ENCODE measurements at places on chromosomes 1 and 21.
A peak's percentile ranks its signal among the peaks of the same experiment; 100 is the strongest.

GRCh38 chr1:32963746-32964460 lies 706 bp downstream of the RNF19B start:
- DNase-seq: peak; percentile 17

DNA sequence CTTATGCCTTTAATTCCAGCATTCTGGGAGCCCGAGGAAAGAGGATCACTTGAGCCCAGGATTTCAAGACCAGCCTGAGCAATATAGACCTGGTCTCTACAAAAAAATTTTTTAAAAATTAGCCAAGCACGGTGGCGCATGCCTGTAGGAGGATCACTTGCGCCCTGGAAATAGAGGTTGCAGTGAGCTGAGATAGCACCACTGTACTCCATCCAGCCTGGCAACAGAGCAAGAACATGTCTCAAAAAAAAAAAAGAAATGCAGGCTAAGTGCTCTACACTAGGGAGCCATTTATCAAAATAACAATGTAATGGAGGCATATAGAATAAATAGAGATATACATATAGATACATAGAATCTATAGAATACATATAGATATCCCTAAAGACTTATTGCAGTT lies 23.3 kb downstream of the CEPT1 start:
- no peak for DNase-seq

GRCh38 chr21:42747746-42748351 lies 94.4 kb downstream of the PDE9A start:
- DNase-seq: no peak

GRCh38 chr1:203839081-203839480 lies 22.3 kb upstream of the SNRPE start:
- DNase-seq: no peak

DNA sequence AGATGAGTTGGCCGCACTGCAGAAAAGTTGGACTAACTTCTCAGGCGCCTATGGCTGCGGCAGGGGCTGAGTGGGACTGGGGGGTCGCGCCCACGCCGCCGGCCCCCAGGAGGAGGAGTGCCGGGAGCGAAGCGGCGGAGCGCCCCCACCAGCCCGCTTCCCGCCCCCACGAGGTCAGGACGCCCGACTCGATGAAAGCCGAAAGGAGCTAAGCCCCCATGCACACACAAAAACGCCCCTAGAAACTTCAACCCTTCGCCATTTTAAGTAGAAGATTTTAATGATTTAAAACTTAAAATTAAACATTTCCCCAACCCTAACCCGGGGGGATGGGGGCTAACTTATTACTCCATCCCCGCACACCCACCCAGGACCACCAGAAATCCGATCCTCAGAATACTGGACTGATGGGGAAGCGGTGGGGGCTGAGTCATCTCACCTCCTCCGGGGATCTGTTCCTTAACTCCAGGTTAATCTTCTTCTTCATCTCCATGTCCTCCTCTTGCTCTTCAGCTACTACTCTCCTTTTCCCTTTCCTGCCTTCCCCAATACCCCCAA lies 539 bp downstream of the ANP32E start:
- no peak for DNase-seq

- no peak for DNase-seq
Measured at GRCh38 chr1:31579374-31579773, 3.1 kb downstream of the TINAGL1 start.

DNA sequence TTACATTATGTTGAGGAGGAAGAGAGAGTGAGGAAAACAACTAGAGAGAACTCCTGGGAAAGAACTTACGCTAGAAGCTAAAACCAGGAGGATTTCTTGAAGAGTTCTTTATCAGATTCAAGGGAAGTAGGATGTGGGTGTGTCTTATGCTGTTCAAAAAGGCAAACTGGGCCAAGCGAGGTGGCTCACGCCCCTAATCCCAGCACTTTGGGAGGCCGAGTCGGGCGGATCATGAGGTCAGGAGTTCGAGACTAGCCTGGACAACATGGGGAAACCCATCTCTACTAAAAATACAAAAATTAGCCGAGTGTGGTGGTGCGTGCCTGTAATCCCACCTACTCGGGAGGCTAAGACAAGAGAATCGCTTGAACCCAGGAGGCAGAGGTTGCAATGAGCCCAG lies 23.1 kb downstream of the SMG7 start:
- no peak for DNase-seq

- peak; percentile 42 for DNase-seq
Measured at GRCh38 chr1:226424221-226425003, 16.5 kb upstream of the PARP1 start.

GRCh38 chr1:44860331-44860730 lies 17.3 kb upstream of the PTCH2 start:
- DNase-seq: no peak

DNA sequence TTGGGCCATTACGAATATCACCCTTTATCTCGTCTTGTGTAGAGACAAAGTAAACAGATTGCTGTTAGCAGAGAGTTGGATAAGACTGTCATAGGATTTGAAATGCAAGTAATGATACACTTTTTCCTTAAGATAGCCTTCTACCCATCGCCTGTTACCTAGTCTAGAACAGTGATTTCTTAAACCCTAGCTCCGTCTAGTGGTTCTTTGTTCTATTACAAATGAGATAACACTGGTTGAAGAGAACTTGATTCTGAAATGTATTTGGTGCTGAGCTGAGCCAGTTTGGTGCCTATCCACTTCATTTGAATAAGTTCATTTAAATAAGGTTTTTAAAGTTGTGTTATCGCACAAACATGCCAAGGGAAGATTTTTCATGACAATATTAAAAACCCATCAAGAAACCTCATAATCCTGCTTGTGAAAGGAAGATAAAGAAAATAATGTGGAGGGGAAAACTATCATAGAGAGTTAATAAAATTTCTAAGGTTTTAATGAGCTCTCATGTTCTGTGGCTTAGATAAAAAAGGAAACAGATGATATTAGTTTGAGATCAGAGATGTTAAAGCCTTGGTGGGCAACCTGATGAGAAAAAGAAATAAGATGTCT lies 1.5 kb upstream of the KCNH1 start:
- DNase-seq: peak; percentile 39

DNA sequence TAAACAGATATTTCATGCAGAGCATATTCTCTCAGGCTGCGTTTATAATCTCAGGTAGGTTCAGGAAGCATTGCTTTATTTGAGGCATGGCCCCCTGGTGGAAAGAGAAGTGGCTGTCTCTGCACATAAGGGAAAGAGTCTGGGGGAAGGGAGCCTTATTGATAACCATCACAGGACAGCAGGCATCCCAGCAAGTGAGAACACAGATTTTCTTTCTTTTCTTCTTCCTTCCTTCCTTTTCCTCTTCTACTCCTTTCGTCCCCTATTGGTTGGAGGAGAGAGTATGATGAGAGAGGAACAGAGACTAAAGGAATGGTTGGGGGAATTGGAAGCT lies 21.9 kb downstream of the TSNAX start:
- peak; percentile 18 for DNase-seq

- DNase-seq: peak; percentile 60
Measured at GRCh38 chr21:36005018-36005417, 55.3 kb downstream of the SETD4 start.

GRCh38 chr1:172704001-172704400 lies 45.1 kb downstream of the FASLG start:
- no peak for DNase-seq

- no peak for DNase-seq
Measured at GRCh38 chr21:42690586-42690985, 37.2 kb downstream of the PDE9A start.

GRCh38 chr1:89671775-89672488 lies 39.0 kb downstream of the LRRC8C start:
- DNase-seq: no peak

DNA sequence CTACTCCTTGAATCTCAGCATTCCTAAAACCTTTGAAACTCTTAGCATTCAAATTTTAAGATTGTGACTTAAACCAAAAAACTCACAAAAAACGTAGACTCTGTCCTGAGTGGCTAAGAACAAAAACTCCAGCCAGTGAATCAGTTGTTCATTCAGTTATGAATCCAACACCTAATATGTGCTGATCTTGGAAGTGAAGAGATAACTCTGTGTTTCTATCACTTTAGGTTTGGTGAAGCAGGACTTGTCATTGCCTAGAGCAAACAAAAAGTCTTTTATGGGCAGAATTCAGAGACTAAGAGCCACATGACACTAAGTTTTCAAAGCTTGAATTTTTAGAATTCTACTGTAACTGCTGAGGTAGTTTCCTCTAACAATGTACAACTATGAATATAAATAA lies 10.4 kb upstream of the GPR137B start:
- no peak for DNase-seq

GRCh38 chr1:23960291-23961020 lies 828 bp downstream of the PNRC2 start:
- no peak for DNase-seq

GRCh38 chr1:150969626-150970025 lies 5.0 kb downstream of the CERS2 start:
- DNase-seq: no peak

DNA sequence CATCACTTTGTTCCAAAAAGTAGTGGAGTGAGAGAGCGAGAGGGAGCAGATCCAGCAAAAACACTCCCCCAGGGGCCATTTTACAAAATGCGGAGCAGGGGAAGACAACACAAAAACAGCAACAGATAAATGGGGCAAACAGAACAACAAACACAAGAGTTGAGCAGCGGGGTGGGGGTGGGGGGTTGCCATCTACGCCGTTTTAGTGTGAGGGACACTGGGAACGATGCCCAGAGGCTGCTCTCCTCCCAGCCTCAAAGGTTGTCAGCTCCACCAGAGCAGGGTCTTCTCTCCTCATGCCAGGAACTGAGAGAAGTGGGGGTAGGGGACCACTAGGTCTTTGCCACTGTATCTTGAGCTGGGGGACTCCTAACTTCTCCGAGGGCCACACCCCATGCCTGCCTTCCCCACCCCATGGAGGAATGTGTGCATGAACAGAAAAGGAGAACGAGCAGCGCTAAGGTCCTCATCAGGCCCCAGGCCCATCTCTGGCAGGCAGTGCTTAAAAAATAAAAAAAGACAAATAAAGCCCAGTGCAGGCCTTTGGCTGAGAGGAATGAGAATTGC lies 1.3 kb upstream of the PBXIP1 start:
- no peak for DNase-seq

DNA sequence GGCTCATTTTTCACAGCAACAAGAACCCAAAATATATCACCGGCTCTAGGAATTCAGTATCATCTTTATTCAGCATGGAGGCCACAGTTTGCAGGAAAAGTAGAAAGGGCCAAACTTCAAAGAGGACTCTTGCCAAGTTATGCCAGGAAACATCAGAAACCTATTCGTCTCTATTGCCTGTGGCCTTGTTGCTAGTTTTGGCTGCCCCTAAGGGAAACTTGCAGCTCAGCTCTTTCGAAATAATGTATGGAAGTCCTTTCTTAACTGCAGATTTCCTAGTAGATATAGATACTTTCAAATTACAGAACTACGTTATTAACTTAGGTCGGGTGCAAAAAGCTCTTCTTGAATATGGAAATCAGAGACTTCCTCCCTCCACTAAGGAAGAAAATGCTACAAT lies 4.2 kb upstream of the NENF start:
- no peak for DNase-seq

DNA sequence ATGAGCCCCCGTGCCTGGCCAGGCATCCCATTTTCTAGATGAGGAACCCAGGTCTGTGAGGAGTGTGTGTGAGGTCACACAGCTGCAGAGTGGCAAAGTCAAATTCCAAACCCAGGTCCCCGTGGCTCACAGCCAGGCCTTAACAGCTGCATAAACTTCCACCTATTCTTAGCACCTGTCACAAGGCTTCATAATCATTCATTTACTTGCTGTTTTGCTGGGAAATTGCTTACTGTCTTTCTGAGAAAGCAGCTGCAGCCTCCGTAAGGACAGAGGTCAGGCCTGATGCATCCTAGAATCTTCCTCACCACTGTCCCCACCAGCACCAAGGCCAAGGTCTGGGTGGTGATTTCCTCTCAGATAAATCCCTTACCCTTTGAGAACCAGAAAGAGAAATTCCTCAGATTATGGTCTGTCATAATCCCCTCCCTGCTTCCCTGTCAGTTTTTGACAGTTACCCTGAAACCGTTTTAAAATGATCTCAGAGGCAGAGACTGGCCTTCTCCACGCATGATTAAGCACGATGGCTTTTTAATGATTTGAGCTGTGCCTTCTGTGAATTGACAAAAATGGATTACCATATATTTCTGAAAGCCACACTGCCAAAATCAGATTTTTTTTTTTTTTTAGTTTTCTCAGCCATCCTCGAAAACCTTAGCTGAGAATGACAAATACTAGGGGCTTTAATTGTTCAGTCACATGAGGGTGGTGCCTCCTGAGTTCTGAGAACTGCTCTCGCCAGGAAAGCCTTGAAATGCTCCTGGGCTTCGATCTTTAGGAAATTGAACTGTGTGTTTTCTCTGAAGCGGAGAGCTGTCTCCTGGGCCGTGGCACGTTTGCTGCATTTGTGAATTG lies 70.0 kb upstream of the SELENON start:
- DNase-seq: peak; percentile 73

- DNase-seq: no peak
Measured at GRCh38 chr1:234188454-234188792, 184.8 kb upstream of the COA6 start.

- no peak for DNase-seq
Measured at GRCh38 chr1:181149326-181150125, 61.0 kb downstream of the IER5 start.

- no peak for DNase-seq
Measured at GRCh38 chr1:30783256-30783915, 25.8 kb upstream of the LAPTM5 start.

- DNase-seq: no peak
Measured at GRCh38 chr21:46637952-46638746, 2.7 kb downstream of the PRMT2 start.

DNA sequence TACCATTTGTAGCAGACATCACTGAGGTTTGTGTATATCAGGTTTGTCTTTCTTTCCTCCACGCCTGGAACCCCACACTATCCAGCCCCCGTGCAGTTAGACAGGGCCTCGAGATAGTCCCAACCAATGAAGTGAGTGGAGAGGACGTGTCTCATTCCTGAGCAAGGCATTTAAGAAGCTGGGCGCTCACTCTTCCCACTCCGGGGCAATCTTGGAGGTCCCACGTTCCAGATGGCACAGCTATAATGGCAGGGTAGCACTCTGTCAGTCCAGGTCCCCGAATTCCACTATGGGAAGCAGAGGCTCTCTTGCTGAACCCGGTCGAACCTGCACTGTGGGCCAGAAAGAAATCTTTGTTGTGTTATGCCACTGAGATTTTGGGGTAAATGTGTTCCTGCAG lies 57.3 kb upstream of the CSF3R start:
- DNase-seq: no peak

GRCh38 chr1:175367896-175368295 lies 175.3 kb upstream of the KIAA0040 start:
- DNase-seq: no peak

GRCh38 chr1:7225711-7226505 lies 440.7 kb downstream of the CAMTA1 start:
- DNase-seq: no peak

GRCh38 chr1:180757657-180758056 lies 125.8 kb downstream of the XPR1 start:
- no peak for DNase-seq

GRCh38 chr1:153937331-153937730 lies 9.2 kb downstream of the DENND4B start:
- no peak for DNase-seq

- DNase-seq: no peak
Measured at GRCh38 chr21:16840538-16840937, 672.3 kb upstream of the CXADR start.
